ENCODE measurements at places on chromosomes 1 and 21. TPM values are rescaled to one million over a fixed set of nuclear protein-coding genes. Genes with fewer than 3 reads are reported as not detected.

The MR1 gene
- 36.1 TPM for total RNA-seq

The VANGL1 gene
- 12.9 TPM for total RNA-seq

The MTR gene
- total RNA-seq: 44.3 TPM

The COL6A2 gene
- total RNA-seq: 80.3 TPM

The SOX13 gene
- 44.5 TPM for total RNA-seq

The TCP10L gene
- total RNA-seq: 0.78 TPM

The ERVH48-1 gene
- total RNA-seq: not detected

The OVAAL gene
- total RNA-seq: not detected

The KIFAP3 gene
- 35.9 TPM for total RNA-seq

The FAM20B gene
- total RNA-seq: 63.9 TPM

The LCE1F gene
- total RNA-seq: not detected

DNA sequence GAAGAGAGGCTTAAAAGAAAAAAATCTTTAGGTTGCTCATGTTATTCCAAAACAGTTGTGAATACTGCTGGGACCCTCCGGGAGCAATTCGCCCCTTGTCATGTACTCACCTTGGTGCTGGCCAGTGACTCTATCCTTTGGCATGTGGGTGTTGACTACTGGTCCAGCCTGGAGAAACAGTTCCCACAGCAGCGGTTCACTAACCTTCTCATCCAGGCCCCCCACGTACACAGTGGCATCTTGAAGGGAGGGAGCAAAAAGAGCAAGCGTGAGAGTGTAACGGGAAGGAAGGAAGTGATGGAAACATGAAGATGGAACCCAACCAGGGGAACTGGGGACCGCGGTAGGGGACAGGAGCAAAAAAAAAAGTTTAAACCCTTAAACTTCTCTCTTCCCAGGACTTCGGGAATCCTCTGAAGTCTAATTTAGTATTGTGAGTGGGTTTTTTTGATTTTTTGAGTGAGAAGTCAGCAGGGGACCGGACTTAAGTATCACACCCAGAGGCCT, 494 bp downstream of the SF3B4 start:
- peak overlapping the region; percentile 90 for H3K27ac ChIP-seq
- peaks cover 46% of the 10 kb centered on the region for H3K4me1 ChIP-seq
- no peak for DNase-seq

DNA sequence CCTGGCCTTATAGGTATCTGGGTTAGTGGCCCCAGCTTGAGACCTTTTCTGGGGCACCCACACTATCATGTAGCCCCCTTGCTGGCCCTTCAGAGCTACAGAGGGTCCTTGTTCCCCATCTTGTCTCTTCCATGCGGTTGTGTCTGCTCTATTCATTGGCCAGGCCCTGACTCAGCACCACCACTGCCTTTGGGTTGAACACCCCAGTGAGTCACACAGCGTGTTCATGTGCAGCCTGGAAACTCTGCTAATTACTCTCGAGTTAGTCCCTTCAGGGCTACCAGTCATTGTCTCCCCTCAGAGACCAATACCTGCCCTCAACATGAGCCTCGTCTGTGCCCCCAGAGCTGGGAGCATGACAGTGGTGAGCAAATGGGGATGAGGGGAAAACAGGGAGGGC, 28.2 kb upstream of the IKBKE start:
- no peak for DNase-seq
- no peak overlapping the region for H3K27ac ChIP-seq
- peaks cover 12% of the 10 kb centered on the region for H3K4me1 ChIP-seq
- H3K36me3 ChIP-seq: peaks cover 72% of the 10 kb centered on the region
- H3K4me3 ChIP-seq: no peak overlapping the region
- H3K27me3 ChIP-seq: no peaks in the 10 kb centered on the region

GRCh38 chr1:246595146-246595545, 28.9 kb downstream of the CNST start:
- H3K27me3 ChIP-seq: no peaks in the 10 kb centered on the region
- no peak overlapping the region for H3K27ac ChIP-seq
- H3K36me3 ChIP-seq: peaks cover 12% of the 10 kb centered on the region
- H3K4me3 ChIP-seq: no peak overlapping the region
- no peak for DNase-seq
- H3K4me1 ChIP-seq: peaks cover 6% of the 10 kb centered on the region

- no peaks in the 10 kb centered on the region for H3K4me1 ChIP-seq
- peaks cover 6% of the 10 kb centered on the region for H3K27me3 ChIP-seq
- H3K4me3 ChIP-seq: no peak overlapping the region
- no peak for DNase-seq
- no peaks in the 10 kb centered on the region for H3K36me3 ChIP-seq
Observed at GRCh38 chr1:160877221-160877620, 7.8 kb downstream of the ITLN1 start.

- no peaks in the 10 kb centered on the region for H3K36me3 ChIP-seq
- no peak overlapping the region for H3K27ac ChIP-seq
- H3K27me3 ChIP-seq: no peaks in the 10 kb centered on the region
- H3K4me1 ChIP-seq: no peaks in the 10 kb centered on the region
- H3K4me3 ChIP-seq: no peak overlapping the region
Observed at GRCh38 chr1:201217146-201217545, 26.5 kb downstream of the IGFN1 start.

- H3K27ac ChIP-seq: no peak overlapping the region
- no peaks in the 10 kb centered on the region for H3K36me3 ChIP-seq
- H3K4me3 ChIP-seq: no peak overlapping the region
- H3K4me1 ChIP-seq: no peaks in the 10 kb centered on the region
- no peaks in the 10 kb centered on the region for H3K27me3 ChIP-seq
Observed at GRCh38 chr21:40882192-40882915, 35.4 kb upstream of the DSCAM start.

GRCh38 chr1:21319447-21320407, 29.5 kb upstream of the ECE1 start:
- H3K4me3 ChIP-seq: no peak overlapping the region
- H3K27me3 ChIP-seq: no peaks in the 10 kb centered on the region
- peaks cover 95% of the 10 kb centered on the region for H3K4me1 ChIP-seq

DNA sequence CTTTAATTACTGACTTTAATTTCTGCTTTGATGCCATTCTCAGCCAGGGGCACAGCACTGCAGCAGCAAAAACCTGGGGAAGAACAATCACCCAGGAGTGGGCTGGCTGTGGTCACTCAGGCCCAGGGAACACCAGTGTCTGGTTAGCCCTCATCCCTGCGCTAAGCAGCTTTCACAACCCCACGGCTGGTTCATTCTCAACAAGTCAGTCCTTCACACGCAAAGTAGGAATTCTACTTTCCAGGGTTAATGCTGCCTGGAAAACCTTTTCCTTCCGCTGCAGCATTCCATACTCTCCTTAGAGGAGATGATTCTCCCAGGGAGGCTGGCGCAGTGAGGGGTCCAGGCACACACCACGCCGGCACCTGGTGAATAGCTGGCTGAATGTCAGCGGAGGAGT, 24.3 kb upstream of the KCNE1 start:
- no peaks in the 10 kb centered on the region for H3K4me1 ChIP-seq
- no peak overlapping the region for H3K27ac ChIP-seq
- no peaks in the 10 kb centered on the region for H3K27me3 ChIP-seq
- DNase-seq: no peak
- no peak overlapping the region for H3K4me3 ChIP-seq

DNA sequence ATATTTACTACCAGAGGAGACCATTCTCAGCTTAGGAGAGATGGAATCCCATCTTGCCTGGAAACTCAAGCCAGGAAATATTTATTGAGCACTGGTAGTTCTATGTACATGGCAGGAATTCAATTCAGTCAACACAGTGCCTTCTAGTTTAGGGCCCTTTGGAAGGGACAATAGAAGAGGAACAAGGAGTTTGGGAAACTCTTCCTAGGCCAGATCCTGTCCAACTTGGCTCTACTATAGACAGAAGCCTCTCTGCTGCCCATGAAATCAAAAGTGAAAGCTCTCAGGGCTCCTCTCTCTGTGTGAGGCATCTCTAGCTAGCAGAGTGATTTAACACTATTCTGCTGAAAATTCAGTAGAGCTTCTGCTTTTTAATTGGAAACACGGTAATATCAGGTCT, 244.6 kb upstream of the MAP1LC3C start:
- no peaks in the 10 kb centered on the region for H3K27me3 ChIP-seq
- no peak overlapping the region for H3K27ac ChIP-seq
- no peak for DNase-seq
- no peaks in the 10 kb centered on the region for H3K36me3 ChIP-seq
- H3K4me1 ChIP-seq: no peaks in the 10 kb centered on the region

DNA sequence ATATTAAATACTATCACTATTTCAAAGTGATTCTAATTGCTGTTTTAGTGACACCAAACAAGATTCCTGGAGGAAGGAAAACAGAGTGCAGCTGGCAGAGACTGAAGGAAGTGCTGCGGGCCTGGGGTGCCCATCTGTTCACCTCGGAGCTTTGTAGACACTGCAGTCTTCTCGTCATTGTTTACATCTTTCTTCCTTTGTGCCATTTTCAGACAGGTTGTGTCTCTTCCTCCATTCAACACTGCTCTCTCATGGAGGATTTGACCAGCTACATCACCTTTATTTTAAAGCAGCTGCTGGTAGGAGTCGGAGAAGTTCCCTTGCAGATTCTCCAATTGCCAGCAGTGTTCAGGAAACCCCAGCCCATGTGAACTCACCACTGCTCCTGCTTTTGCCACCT, 37.3 kb downstream of the ABCA4 start:
- H3K36me3 ChIP-seq: no peaks in the 10 kb centered on the region
- no peak for DNase-seq
- H3K27me3 ChIP-seq: no peaks in the 10 kb centered on the region
- H3K4me3 ChIP-seq: no peak overlapping the region
- H3K27ac ChIP-seq: no peak overlapping the region
- no peaks in the 10 kb centered on the region for H3K4me1 ChIP-seq

DNA sequence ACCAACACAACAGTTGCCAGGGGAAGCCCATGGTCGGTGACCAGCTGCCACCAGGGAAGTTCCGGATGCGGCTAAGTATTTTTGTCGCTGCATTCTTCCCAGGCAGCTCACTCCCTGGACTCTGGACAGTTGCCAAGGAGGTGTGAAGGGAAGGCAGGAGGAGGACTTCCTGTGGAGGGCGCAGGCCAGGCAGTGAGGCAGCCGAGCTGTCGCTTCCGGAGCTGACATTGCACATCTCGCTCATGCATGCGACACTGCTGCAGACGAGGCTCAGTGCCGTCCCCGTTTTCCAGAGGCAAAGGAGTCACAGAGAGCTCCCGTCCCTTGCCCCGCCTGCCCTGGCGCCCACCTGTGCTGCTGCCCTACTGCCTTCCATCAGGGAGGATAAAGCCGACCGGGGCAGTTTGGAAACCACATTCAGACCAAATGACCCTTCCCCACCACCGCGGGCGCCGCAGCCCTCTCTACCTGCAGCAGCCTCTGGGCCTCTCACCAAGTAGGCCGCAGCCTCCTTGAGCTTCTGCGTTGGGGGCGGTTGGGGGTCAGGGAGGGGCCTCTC, 81.4 kb downstream of the NENF start:
- no peak overlapping the region for H3K27ac ChIP-seq
- DNase-seq: peak; percentile 38
- H3K4me3 ChIP-seq: no peak overlapping the region
- peaks cover 10% of the 10 kb centered on the region for H3K4me1 ChIP-seq
- peaks cover 35% of the 10 kb centered on the region for H3K27me3 ChIP-seq

DNA sequence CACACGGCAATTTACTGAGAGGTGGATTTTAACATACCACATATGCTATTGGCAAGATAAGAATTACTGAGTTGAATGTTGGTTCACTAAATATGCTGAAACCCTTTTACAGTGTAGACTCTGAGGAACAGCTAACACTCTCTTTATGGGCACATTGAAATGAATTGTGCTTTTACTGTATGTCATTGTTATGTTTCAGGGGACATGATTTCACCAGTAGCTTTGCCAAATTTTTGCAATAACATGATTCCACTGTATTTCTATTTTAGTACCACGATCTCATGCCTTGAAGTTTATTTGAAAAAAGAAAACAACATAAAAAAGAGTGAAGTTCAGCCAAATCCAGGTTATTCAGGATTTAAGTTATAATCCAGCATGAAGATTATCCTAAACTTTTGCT, 188.5 kb downstream of the HLX start:
- DNase-seq: no peak
- no peak overlapping the region for H3K4me3 ChIP-seq
- no peaks in the 10 kb centered on the region for H3K36me3 ChIP-seq
- no peak overlapping the region for H3K27ac ChIP-seq
- no peaks in the 10 kb centered on the region for H3K27me3 ChIP-seq

GRCh38 chr1:118744420-118744819, 243.7 kb downstream of the TBX15 start:
- H3K36me3 ChIP-seq: no peaks in the 10 kb centered on the region
- no peak overlapping the region for H3K27ac ChIP-seq
- no peaks in the 10 kb centered on the region for H3K27me3 ChIP-seq
- H3K4me1 ChIP-seq: no peaks in the 10 kb centered on the region

DNA sequence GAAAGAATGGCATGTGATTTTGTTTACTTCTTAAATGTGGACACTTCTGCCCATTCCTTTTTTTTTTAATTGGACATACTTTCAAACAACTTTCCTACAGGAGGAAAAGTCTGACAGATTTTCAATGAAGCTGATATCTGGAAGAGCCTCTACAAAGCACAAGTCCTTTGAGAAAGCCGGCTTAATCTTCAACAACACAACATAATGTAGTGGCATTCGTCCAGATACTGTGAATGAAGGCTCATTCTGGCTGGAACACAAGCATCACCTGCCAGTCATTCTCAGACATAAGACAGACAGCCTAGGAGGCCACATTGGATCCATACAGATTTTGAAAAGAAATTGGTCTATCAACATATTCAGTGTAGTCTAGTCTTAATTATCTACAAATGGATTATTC, 4.9 kb downstream of the OTUD7B start:
- H3K4me3 ChIP-seq: no peak overlapping the region
- DNase-seq: no peak
- H3K27me3 ChIP-seq: no peaks in the 10 kb centered on the region
- no peak overlapping the region for H3K27ac ChIP-seq
- H3K4me1 ChIP-seq: peaks cover 64% of the 10 kb centered on the region
- peaks cover under 1% of the 10 kb centered on the region for H3K36me3 ChIP-seq
